ENCODE measurements at places on chromosomes 6 and 20. TPM values are rescaled to one million over a fixed set of nuclear protein-coding genes. Genes with fewer than 3 reads are reported as not detected.

DNA sequence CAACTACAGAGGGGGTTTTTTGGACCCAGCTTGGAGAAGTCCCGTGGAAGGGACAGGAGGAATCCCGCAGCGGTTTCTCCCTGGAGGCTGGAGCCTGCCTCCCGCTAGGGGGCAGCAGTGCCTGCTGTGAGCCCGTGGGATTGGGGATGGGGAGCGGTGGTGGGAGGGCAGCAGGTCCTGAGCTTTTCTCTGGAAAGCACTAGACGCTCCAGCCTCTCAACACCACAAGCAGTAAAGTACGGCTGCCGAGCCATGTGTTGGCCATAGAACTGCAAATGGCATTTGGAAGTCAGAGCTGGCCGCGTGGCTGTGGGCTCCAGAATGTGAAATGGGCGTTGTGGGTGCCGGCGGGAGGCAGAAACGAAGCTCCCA is 47.8 kb downstream of the GMPR start:
- no peak overlapping the region for H3K4me3 ChIP-seq
- no peaks in the 10 kb centered on the region for H3K4me1 ChIP-seq
- no peak for DNase-seq
- H3K36me3 ChIP-seq = no peaks in the 10 kb centered on the region
- no peak overlapping the region for H3K27ac ChIP-seq

- H3K4me1 ChIP-seq = peaks cover 18% of the 10 kb centered on the region
- H3K4me3 ChIP-seq = no peak overlapping the region
- no peak for DNase-seq
- H3K27me3 ChIP-seq = no peaks in the 10 kb centered on the region
- H3K36me3 ChIP-seq = no peaks in the 10 kb centered on the region
These were observed 42.2 kb upstream of the IFNGR1 start for GRCh38 chr6:137261361-137261760.

DNA sequence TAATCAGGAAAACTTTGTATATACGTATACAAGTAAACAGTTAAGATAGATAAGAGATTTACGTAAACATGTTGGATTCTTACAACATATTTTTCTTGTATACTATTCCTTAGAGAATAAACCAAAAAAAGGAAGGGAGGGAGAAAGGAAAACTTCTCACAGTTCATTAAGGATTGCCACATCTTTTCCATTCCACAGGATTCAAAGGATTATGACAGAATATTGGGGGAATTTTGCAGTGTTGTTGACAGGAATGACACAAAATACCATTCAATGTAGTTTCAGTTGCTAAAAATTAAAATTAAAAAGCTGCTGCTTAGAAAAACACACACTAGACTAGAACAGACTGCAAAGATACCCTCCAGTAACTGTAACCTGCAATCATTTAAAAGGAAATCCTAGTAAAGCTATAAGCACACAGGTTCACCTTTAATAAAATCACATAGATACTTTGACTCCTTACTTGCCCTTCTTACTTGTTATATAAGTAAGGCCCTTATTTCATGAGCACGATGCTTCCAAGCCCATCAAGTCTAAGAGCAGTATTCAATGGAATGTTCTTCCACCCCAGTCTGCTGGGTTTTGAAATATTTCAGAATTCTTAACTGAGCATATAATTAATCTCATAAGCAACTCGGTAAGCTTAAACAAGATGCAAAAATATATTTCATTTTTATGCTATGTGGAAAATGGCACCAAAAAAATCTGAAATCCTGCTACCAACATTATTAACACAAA is 107.8 kb downstream of the SMLR1 start:
- no peak overlapping the region for H3K27ac ChIP-seq
- no peak for DNase-seq
- H3K4me1 ChIP-seq = no peaks in the 10 kb centered on the region
- H3K36me3 ChIP-seq = no peaks in the 10 kb centered on the region

DNA sequence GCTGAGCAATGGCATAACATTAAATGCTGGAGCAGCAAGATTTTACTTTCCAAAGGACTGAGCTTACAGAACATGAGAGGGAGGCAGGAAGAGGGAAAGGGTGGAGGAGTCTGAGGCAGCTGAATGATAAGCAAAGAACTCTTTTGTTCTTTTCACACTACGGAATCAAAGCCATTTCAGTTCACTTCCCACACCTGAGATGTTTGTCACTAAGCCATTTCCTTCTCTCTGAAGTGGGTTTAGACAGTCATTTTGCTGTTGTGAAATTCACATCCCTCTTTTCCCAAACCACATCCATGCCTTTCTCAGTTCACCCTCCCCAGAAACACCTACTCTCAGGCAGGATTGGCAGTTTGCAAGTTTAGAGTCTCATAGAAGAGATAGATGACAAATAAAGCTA is 267.9 kb downstream of the ADGRG6 start:
- no peaks in the 10 kb centered on the region for H3K36me3 ChIP-seq
- no peak overlapping the region for H3K27ac ChIP-seq
- H3K4me1 ChIP-seq = peaks cover 42% of the 10 kb centered on the region

- no peak overlapping the region for H3K27ac ChIP-seq
- H3K36me3 ChIP-seq = no peaks in the 10 kb centered on the region
- H3K27me3 ChIP-seq = no peaks in the 10 kb centered on the region
- no peaks in the 10 kb centered on the region for H3K4me1 ChIP-seq
These were observed 121.0 kb upstream of the GGTLC1 start for GRCh38 chr20:24109537-24109936.

GRCh38 chr6:79808921-79809320 is 138.4 kb downstream of the ELOVL4 start:
- H3K27ac ChIP-seq = no peak overlapping the region
- no peak overlapping the region for H3K4me3 ChIP-seq
- H3K4me1 ChIP-seq = no peaks in the 10 kb centered on the region
- DNase-seq = no peak
- no peaks in the 10 kb centered on the region for H3K36me3 ChIP-seq
- H3K27me3 ChIP-seq = no peaks in the 10 kb centered on the region

DNA sequence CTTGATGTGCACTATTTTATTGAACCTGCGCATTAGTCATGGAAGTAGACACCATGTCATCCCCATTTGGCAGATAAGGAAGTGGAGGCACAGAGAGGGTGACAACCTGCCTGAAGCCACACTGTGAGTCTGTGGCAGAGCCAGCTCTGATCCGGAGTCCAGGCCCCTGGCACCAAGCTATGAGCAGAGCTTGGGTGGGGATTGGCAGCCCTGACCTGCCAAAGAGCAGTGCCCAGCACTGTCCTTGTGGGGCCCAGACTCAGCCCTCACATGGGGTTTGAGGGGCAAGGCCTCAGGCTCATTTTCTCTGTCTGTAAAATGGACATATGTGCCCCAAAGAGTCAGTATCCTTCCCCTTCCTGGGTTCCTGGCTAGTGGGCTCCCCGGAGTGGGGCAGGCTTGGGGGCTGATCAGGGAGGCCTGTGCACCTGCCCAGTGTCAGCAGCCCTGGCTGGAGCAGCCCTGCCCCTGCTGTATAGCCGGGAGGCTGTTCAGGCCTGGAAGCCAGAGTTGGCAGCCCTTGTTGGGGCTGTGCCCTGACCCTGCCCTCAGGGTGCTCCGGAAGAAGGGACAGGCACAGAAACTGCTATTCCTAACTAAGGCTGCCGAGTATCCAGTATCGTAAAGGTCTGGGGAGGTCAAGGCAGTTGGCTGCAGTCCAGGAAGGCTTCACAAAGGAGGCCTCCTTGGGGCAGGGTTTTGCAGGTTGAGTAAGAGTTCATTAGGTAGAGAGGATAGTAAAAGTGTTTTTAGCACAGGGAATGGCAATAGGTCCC is 38.7 kb downstream of the TGM2 start:
- H3K27me3 ChIP-seq = no peaks in the 10 kb centered on the region
- no peaks in the 10 kb centered on the region for H3K36me3 ChIP-seq
- no peak overlapping the region for H3K27ac ChIP-seq
- no peak overlapping the region for H3K4me3 ChIP-seq
- DNase-seq = no peak
- no peaks in the 10 kb centered on the region for H3K4me1 ChIP-seq

DNA sequence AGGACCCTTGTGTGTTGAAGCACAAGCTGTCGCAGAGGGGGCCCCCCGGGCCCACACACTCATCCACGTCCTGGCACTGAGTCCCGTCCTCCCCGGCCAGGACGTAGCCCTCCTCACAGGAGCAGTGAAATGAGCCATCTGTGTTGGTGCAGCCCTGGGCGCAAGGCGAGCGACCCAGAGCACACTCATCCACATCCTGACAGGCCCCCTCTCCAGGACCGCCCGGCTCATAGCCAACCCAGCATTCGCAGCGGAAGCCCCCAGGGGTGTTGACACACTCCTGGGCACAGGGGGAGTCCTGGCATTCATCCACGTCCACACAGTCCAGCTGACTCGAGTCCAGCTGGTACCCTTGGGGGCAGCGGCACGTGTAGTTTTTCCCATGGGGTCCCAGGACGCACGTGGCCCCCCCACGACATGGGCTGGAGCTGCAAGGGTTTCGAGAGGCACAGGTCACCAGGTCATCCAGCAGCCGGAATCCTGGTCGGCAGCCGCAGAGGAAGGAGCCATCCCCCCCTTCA is 1.2 kb downstream of the CD93 start:
- no peaks in the 10 kb centered on the region for H3K36me3 ChIP-seq
- H3K4me1 ChIP-seq = peaks cover 13% of the 10 kb centered on the region
- no peak overlapping the region for H3K27ac ChIP-seq

- no peaks in the 10 kb centered on the region for H3K36me3 ChIP-seq
- no peaks in the 10 kb centered on the region for H3K27me3 ChIP-seq
- peak; percentile 26 for DNase-seq
- no peaks in the 10 kb centered on the region for H3K4me1 ChIP-seq
- no peak overlapping the region for H3K4me3 ChIP-seq
These were observed 280.5 kb downstream of the SYNE1 start for GRCh38 chr6:152356662-152357061.

- H3K4me3 ChIP-seq = no peak overlapping the region
- H3K27me3 ChIP-seq = no peaks in the 10 kb centered on the region
- no peaks in the 10 kb centered on the region for H3K4me1 ChIP-seq
These were observed 223.8 kb downstream of the NRN1 start for GRCh38 chr6:5782783-5783547.

- peaks cover 4% of the 10 kb centered on the region for H3K36me3 ChIP-seq
- peak; percentile 81 for DNase-seq
- H3K4me1 ChIP-seq = peaks cover 9% of the 10 kb centered on the region
- H3K27ac ChIP-seq = no peak overlapping the region
These were observed 19.9 kb downstream of the ZKSCAN8 start for GRCh38 chr6:28161410-28162079.

DNA sequence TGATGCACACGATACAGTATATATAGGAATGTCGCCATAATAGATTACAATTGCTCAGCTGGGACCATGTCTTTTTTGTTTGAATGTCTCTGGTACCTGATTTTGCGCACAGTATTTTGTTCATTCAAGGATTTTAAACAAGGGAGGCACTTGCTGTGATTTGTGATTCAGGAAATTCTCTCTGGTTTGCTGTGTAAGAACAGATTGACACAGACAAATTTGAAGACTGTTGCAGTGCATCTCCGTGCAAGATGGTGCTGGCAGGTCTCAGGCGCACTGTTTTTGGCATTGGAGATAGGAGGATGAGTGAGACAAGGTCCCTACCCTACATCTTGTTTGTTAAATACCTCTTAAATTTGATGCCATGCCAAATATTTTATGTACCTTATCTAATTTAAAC is 2.5 kb downstream of the MAPRE1 start:
- H3K36me3 ChIP-seq = peaks cover 8% of the 10 kb centered on the region
- no peaks in the 10 kb centered on the region for H3K27me3 ChIP-seq
- no peak overlapping the region for H3K4me3 ChIP-seq
- peaks cover 49% of the 10 kb centered on the region for H3K4me1 ChIP-seq

DNA sequence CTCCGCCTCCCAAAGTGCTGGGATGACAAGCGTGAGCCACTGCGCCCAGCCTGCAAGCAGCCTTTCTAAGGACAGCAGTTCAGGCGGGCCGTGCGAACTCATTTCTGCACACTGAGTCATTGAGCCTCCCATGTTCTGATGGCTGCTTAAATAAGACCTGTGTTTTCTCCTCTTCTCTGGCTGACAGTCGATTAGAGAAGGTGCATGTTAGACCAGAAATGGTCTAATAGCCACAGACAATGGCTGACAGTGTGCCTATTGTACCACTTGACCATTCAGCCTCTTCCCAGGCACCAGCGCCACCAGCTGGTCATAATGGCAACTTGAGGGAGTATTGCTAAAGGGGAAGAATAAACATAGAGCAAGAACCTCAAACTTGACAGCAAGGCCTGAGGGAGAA is 6.2 kb downstream of the CST11 start:
- no peak for DNase-seq
- H3K27ac ChIP-seq = no peak overlapping the region
- H3K4me1 ChIP-seq = no peaks in the 10 kb centered on the region
- no peaks in the 10 kb centered on the region for H3K27me3 ChIP-seq
- H3K36me3 ChIP-seq = no peaks in the 10 kb centered on the region

DNA sequence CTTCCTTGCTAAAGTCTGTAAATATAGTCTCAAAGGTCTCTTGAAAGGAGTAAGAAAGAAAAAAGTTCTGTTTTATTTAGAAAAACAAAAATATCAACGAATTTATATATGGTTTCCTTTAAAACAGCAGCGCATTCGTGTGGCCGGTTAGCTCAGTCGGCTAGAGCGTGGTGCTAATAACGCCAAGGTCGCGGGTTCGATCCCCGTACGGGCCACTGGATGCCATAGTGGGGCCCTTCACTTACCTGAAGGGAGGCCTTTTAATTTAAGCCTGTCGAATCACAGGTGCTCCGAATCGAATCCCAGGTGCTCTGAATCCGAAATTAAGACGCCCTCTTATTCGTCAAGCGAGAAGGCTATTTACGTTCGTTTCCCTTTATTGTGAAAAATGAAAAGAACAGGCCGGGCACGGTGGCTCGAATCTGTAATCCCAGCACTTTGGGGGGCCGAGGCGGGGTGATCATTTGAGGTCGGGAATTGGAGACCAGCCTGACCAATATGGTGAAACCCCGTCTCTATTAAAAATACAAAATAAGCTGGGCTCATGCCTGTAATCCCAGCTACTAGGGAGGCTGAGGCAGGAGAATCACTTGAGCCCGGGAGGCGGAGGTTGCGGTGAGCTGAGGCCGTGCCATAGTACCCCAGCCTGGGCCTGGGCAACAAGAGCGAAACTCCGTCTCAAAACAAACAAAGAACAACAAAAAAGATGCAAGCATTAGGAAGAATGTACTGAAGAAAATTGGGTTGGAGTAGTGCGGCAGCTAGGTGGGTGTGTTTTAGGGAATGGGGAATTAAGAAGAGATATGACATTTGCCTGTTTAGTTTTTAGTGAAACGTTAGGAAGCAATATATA is 195.8 kb upstream of the ZNF184 start:
- no peak overlapping the region for H3K4me3 ChIP-seq
- peaks cover 70% of the 10 kb centered on the region for H3K27me3 ChIP-seq
- peaks cover 14% of the 10 kb centered on the region for H3K4me1 ChIP-seq
- H3K36me3 ChIP-seq = no peaks in the 10 kb centered on the region

DNA sequence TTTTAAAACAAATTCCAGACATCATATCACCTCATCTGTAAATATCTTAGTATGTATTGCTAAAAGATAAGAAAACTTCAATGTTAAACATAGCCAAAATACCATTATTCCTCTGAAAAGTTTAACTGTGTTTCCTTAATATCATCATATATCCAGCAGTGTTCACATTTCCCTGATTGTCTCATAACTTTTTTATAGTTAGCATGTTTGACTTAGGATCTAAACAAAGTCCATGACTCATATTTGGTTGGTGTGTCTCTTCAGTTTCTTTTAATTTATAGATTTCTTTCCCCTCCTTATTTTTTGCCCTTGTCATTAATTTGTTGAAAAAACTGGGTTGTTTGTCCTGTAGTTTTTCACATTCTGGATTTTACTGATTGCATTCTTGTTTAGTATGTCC is 163.0 kb downstream of the RPS12 start:
- H3K4me3 ChIP-seq = no peak overlapping the region
- H3K27me3 ChIP-seq = no peaks in the 10 kb centered on the region
- DNase-seq = no peak
- no peaks in the 10 kb centered on the region for H3K4me1 ChIP-seq
- no peaks in the 10 kb centered on the region for H3K36me3 ChIP-seq
- no peak overlapping the region for H3K27ac ChIP-seq

Gene FOXF2
- not detected for total RNA-seq

Gene APCDD1L
- total RNA-seq = not detected

Gene LHFPL5
- not detected for total RNA-seq

Gene MYO6
- total RNA-seq = 4.1 TPM

Gene FAXC
- not detected for total RNA-seq
